ENCODE measurements at places on chromosomes 1 and 21. TPM values are rescaled to one million over a fixed set of nuclear protein-coding genes. Genes with fewer than 3 reads are reported as not detected.

FAAP20 gene
- 133 TPM for total RNA-seq

GRCh38 chr1:163308811-163309210 lies 12.9 kb upstream of the NUF2 start:
- no peak for DNase-seq

DNA sequence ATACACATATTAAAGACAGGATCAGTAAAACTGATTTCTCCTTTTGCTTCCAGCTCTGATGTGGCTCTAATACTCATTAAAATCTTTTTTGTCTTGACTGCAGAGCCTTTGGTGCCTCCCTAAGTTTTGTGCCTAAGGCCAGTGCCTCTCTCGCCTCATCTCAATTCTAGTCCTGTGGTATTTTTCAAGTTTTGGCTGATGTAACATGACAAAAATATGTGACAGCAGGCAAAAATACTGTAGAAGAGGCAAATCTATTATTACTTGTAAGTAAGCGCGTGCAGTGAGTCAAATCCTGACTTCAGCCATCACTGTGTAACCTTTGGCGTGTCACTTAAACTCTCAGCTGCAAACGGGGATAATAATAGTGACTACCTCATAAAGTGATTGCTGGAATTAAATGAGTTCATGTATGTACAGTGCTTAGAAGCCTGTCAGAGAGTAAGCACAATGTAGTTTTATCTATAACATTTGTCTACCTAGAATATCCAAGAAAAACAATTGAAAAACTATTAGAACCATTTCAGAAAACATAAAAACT lies 74.0 kb downstream of the MAB21L3 start:
- DNase-seq = no peak

- no peak for DNase-seq
These were observed at the start of gene SYNC for GRCh38 chr1:32702599-32703478. Gene SYNC, minus strand, starts transcription at chr1:32702770. Its CDS starts 110 bp downstream, at chr1:32702660.
